GDM1 (cell line): ENCODE measurements at places on chromosomes 3 and 15.

DNA sequence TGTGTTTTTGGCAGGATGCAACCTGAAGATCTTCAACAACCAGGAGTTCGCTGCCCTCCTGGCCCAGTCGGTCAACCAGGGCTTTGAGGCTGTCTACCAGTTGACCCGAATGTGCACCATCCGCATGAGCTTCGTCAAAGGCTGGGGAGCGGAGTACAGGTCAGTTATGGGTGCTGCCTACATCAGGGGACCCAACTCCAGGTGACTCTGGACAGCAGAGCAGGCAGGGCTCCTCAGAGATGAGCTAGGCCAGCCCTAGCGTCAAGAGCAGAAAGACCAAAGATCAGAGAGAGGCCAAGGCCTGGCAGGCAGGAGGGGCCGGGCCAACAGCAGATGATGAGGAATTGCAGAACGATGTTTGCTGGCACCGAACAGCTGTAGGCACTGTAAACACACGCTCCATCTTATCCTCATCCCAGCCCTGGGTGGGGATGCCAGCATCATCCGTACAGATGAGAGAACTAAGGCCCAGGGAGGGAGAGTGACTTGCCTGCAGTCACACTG is 67.1 kb downstream of the AAGAB start:
- DNase-seq = no peak

DNA sequence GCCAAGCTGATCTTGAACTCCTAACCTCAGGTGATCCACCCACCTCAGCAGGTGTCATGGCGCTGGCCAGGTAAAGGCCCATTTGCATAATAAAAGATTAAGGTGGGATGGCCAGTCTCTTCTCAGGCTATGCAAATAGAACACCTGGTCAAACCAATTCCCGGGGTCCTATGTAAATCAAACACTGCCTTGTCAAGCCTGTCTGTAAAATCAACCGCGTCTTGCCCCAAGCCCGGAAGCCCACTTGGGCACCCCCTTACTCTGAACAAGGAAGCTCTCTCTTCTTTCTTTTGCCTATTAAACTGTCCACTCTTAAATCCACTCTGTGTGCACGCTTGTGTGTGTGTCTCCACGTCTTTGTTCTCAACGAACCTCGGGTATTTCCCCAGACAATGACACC is 13.0 kb upstream of the POC1A start:
- DNase-seq = no peak

DNA sequence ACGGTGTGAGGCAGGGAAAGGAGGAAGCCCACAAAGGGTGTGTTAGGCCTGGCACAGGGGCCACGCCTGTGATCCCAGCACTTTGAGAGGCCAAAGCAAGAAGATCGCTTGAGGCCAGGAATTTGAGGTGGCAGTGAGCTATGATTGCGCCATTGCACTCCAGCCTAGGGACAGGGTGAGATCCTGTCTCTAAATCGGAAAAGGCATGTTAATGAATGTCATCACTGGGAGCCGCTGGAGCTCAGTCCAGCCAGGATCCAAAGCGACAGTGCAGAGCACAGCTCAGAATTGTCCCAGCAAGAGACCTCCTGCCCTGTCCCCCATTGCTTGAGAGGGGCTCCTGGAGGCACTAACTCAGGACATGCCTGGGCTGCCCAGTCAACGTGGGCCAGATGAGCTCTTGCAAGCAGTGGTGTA is 15.0 kb upstream of the FBLN2 start:
- no peak for DNase-seq

- DNase-seq = no peak
Observed at GRCh38 chr3:175288621-175289020, 429.5 kb downstream of the NAALADL2 start.

- no peak for DNase-seq
Observed at GRCh38 chr3:72288955-72289691, 504.2 kb upstream of the PROK2 start.

DNA sequence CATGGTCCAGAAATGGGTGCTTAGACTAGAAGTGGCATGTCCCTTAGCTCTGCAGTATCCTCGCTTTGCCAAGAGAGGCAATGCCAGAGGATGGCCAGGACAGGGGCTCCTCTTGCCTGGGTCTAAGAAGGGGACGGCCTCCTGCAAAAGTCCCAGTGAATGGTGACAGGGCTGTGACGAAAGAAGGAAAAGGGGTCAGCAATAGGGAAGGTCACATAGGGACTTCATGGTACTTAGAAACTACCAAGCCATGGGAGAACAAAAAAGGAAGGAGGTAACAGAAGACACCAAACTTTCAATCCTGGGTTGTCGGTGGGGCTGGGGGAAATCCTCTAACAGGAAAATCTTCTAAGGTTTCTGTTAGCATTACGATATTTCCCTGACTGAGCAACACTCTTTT is 36.2 kb upstream of the ATOSA start:
- DNase-seq = no peak

GRCh38 chr3:70393881-70394612 is 81.6 kb upstream of the MDFIC2 start:
- no peak for DNase-seq

DNA sequence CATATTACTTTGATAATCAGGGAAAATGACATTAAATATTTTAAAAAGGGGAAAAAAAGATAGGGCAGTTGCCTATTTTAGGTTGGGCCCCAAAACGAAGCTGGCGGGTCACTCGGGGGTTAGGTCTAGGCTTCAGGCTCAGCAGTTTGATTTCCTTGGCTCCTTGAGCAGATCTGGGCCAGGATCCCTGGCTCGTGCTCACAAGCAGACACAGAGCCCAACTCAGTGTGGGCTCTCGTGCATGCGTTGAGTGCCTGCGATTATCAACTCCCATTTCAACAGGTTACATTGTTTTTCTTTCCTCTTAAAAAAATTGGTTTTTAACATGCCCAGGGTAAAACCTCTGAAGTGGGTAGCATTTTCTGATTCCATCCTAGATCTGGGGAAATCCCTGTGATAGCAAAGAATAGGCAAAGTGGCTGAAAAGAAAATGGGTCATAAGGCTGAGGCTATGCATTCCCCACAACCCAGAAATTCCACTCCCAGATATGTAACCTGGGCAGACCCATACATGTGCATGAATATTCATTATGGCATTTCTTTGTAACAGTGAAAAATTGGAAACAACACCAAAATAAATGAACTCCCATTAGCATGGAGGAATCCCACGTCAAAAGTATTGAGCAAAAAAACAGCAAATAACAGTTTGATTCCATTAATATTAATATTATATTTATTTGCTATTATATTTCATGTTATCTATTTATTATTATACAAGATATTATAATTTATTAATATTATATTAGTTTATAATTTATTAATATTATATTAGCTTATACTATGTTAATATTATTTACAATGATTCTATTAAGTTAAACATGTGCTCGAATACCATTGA is 27.8 kb downstream of the FAM43A start:
- DNase-seq = no peak

DNA sequence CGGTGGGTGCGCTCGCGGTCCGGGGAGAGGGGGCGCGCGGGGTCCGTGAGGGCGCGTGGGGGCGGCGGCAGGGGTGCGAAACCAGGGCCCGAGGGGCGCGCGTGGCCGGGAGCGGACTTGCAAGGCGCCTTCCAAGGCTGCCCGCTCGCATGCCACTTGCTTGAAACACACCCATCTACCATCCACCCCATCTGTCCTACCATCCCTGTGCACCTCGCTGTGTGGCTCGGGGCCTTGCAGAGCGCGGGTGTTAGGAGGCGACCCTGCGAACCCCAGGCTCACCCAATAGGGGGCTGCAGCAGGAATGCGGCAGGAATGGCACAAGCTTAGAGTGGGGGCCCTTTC is 240 bp downstream of the CFAP100 start:
- DNase-seq = no peak

- DNase-seq = no peak
Observed at GRCh38 chr3:163364717-163365116, 1713.6 kb downstream of the SI start.

DNA sequence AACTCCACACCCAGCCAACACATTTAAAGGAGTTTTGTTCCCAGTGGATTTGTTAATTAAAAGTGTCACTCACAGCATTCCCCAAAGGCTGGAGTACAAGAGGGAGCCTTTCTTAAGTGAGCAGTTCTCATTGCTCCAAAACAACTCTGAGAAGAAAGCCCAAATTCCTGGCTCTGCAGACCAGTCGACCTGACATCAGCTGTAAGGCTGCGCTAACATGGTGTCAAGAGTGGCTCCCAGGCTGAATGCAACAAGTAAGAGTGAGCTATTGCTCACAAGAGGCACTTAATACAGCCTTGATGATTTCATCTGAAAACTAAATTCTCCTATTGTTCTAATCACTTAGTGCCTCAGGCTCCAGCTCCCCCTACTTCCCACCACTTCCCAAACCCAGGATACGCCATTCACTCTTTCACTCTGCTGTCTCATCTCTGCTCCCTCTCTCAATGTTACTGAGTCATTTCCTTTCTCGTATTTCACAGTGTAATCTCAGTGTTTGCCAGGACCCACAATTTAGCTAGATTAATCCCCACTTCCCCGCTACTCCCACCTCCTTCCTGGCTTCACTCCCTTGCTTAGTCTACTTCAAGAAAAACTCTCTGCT is 81.8 kb downstream of the WWTR1 start:
- DNase-seq = peak; percentile 28

- no peak for DNase-seq
Observed at GRCh38 chr15:90414408-90415028, 26.5 kb downstream of the IQGAP1 start.

DNA sequence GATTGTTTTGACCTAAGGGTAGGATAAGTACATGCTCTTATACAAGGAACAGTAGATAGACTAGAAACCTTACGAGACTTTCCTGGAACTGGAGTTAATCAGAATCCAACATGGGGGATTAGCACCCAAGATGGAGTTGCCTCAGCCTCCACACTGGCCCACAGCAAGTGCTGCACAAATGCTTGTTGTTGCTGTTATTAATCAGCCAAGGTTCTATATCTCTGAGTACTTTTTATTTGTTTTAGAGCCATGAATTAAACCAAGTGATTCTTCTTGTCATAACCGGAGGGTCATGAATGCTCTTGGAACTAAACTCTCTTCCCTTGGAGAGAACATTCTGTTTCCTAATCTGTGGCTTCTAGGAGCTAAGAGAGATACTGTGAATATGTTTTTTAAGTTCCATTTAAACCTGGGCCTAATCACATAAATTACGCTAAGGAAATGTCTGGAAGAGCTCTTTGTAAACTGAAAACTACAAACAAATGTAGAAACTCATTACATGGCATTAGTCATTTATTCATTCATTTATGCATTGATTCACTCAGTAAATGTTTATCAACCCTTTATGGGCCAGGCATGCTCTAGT is 5.7 kb upstream of the IL16 start:
- no peak for DNase-seq

GRCh38 chr15:92906563-92907081 is 6.5 kb downstream of the CHD2 start:
- no peak for DNase-seq

GRCh38 chr3:100370756-100371155 is 30.1 kb downstream of the TOMM70 start:
- no peak for DNase-seq

DNA sequence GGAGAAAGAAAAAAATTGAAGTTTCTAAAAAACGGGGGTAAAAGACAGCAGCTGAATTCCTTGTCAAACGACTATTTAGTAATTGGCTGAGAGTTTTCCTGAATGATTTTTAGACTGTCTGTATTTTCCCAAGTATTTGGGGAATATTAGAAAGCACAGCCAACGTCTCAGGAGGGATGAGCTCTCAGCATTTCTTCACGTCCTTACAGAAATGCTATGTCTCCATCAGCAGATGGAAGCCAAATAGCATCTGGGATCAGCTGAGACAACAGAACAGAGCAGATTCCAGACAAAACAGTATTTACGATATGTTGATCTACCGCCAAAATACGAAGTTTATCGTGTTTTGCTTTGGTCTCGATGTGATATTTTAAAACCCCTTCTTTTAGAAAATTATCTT is 5.3 kb upstream of the TMC3 start:
- DNase-seq = no peak

DNA sequence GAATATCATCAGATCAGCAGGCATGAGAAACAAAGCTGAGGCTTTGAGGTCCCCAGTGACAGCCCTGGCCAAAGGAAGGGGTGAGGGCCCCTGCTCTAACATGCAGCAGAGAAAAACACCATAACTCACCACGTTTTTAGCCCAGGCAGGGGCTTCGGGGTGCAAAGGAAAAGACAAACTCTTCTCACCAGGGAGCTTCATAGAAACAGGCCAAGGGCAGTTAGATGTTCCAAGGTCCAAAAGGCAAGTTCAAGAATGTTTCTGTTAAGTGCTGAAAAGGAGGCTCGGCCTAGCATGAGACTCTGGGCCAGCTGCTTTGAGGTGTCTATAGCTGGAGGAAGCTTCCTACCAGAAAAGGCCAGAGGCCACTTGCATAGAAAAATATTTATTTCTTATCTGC is 608.4 kb upstream of the CFAP20DC start:
- DNase-seq = no peak

- DNase-seq = no peak
Observed at GRCh38 chr3:107521469-107522059, 1.2 kb upstream of the BBX start.

DNA sequence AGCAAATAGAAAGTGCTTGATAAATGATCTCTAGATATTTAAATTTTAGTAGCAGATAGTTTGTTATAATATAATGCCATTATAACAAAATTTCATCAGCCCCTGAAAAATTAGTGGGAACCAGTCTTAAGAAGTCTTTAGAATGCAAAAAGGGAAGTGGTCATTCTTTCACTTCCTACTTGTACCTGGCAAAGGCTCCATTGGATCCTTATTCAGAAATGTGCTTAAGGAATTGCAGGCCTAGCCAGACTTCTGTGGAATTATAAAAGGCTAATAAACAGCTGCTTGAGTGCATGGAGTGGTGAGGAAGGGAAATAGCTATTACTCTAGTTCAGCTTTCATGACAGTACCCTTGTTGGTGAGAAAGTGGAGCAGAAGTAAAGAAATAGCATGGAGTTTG is 24.2 kb downstream of the PPM1L start:
- DNase-seq = no peak

DNA sequence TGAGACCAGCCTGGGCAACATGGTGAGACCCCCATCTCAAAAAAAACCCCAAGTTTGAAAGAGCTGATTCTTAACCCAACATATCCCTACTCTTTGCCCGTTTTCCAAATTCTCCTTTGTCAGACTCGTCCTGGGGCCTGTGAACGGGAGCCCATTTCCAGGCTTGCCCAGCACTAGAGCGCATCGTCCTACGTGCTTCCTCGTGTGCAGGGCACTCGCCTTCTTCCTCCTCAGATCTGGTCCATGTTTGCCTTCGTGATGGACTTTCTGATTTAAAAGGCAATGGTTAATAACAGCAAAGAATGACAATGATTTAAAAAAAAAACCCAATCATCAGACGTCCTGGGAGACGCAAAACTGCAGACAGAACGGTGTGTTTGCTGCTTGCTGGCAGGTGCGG is 10.1 kb downstream of the MELTF start:
- no peak for DNase-seq

GRCh38 chr3:122257644-122258364 is 67.2 kb upstream of the CSTA start:
- no peak for DNase-seq

- no peak for DNase-seq
Observed at GRCh38 chr15:27642981-27643380, 456.1 kb downstream of the OCA2 start.
